CD4-positive, alpha-beta T cell treated with Interleukin-10 for 1 hour (primary cell): ENCODE measurements at places on chromosomes 5 and 9.

- no peak for DNase-seq
Measured at GRCh38 chr9:124661271-124661670, 109.8 kb downstream of the NR6A1 start.

- no peak for DNase-seq
Measured at GRCh38 chr5:84017523-84018172, 297.0 kb upstream of the HAPLN1 start.

DNA sequence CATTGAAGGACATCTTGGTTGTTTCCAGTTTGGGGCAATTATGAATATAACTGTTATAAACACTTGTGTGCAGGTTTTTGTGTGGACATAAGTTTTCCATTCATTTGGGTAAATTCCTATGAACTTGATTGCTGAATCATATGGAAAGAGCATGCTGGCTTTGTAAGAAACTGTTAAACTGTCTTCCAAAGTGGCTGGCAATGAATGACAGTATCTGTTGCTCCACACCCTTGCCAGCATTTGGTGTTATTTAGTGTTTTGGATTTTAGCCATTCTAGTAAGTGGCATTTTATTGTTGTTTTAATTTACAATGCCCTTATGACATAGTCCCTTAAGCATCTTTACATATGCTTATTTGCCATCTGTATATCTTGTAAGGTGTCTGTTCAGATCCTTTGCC lies 29.8 kb upstream of the UGT3A2 start:
- no peak for DNase-seq

DNA sequence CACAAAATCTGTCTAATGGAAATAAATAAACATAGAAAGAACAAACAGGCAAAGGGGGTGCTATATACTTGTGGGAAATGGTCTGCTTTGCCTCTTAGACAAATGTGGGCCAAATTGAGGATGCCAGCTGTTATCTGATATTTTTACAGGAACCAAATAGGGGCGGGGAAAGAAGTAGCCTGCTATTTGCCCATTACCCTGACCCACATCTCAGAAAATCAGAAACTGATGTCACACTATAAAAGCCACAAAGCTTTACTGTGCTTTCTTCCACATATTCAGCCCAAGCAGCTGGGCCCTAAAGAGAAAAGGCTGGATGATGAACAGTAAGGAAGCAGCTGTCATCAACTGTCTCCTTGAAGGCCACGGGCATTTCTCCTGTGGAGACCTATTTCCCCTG lies 97.3 kb downstream of the ELAVL2 start:
- no peak for DNase-seq

GRCh38 chr9:131715906-131716305 lies 24.0 kb downstream of the RAPGEF1 start:
- no peak for DNase-seq

- DNase-seq, result no peak
Measured at GRCh38 chr5:19987612-19988361, at the start of gene CDH18. Gene CDH18, minus strand, starts transcription at chr5:19988200. Its CDS starts 149,214 bp downstream, at chr5:19838986.

DNA sequence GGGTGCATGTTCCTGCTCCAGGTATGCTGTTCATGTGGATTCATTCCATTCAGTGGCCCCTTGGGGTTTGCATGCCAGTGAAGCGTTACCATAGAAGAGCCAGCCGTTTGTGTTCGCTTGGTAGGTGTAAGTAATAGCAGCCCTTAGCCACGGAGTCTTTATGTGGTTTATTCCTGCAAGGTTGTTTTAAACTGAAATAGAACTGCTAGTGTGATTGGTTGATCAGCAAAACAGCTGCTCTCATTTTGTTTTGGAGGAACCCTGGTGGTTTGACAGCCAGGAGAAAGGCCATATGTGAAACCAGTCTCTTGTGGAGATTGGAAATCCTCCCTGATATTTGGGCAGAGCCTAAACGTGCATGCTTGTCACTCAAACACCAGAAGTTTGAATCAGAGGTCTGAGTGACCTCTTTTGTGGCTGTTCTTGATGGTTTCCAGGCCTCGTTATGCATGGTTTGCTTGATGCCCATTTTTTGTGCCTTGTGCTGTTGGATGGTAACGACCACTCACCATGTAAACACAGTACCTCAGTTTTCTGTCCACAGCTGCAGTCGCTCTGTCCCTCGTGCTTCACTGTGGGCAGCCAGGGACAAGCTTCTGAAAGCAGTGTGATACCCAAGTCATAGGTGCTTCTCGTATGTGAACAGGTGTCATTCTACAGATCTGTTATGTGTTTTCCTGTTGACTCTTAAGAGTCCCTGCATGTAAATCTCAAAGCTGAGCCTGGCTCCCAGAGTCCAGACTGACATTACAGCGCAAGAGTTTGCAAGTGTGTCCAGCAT lies 58.3 kb upstream of the NXNL2 start:
- no peak for DNase-seq

DNA sequence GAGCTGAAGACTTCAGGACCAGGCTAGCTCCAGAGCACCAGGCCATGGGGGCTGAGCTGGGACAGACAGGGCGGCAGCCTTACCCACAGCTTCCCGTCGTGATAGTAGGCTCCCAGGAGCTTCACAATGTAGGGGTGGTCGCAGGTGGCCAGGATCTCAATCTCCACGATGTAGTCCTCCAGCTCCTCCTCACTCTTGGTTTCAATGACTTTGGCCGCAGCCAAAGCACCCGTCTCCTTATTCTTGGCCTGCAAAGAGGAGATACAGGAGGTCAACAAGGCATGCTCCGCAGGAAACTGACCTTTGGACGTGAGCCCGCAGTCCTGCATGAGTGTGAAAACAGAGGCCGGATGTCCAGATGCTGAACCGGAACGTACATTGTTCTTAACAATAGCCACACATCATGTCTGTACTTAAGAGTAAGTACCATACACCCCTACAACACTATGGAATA lies 31.5 kb downstream of the STK10 start:
- DNase-seq, result no peak

- no peak for DNase-seq
Measured at GRCh38 chr5:66242050-66242715, 98.1 kb downstream of the SREK1 start.

GRCh38 chr5:144566747-144567420 lies 396.2 kb downstream of the KCTD16 start:
- DNase-seq, result no peak

- no peak for DNase-seq
Measured at GRCh38 chr9:72805238-72805637, 147.6 kb downstream of the ALDH1A1 start.

- no peak for DNase-seq
Measured at GRCh38 chr5:83641946-83642345, 78.7 kb downstream of the HAPLN1 start.

DNA sequence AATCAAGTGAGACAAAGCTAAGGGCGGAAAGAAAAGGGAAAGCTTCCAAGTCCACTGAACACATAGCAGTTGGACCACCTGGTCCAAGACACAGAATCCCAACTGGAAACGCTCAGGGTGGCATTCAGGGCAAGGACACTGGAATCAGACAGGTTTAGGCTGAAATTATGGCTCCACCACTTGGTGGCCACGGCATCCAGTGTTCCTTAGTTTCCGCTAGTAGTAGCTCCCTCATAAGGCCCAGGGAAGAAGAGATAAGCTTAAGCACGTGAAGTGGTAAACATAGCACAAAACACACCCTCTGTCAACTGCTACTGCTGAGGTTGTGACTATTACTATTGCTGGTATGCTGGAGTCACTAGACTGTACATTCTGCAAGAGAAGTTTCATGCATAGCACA lies 209.4 kb downstream of the GLIS3 start:
- no peak for DNase-seq

DNA sequence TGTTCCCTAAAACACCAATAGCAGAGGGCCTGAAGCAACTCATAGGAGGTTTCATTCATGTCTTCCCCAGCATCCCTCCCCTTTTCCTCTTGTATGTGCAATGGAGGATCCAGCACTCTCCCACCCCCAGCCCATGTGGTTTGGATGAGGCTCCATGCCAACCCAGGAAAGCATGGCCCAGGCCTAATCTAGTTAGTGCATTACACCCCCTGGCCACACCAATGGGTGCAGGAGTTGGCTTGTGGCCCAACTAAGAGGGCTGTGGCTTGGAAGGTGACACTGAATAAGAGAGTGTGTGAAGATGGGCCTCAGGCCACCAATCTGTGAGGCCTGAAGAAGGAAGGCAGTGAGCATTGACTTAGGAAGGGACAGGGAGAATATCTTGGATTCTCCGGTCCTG lies 70.8 kb upstream of the SMIM23 start:
- DNase-seq, result no peak

DNA sequence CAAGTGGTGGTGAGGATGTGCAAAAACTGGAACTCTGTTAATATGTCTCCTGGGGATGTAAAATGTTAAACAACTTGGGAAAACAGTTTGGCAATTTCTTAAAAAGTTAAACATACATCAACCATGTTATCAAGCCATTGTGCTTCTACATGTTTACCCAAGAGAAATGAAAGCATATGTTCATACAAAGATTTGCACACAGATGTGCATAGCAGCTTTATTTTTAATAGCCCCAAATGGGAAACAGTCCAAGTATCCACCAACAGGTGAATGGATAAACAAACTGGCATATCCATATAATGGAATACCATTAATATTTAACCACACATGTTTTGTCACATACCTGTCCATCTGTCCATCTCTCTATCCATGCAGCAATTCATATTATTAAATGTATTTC lies 6.2 kb downstream of the VPS13A start:
- DNase-seq, result no peak

DNA sequence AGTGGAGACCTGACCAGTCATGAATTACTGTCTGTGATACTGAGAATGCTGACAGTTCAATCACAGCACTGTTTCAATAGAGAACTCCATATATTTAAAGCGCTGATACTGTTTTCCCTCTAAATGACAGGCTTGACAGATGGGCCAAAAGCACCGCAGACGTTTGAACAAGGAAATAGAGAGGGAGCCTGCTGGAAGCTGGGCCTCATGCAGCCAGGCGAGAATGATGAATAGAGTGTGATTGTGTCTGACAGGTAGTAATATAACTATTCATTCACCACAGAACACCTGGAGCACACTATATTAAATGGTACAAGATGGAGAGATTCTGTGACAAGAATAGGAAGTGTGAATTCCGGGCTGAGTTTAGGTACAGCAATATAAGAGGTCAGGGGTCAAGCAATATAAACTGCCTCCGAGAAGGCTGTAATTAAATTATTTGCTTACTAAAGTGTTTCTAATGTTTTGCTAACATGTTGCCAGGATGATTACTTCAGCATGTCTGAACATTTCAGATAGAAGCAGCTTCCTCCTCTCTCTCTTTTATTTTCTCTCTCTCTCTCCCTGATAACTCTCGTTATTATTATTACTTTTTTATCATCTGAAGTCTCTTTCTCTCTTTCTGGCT lies 297.7 kb downstream of the CSNK1G3 start:
- no peak for DNase-seq

GRCh38 chr9:114408645-114409044 lies 20.9 kb upstream of the AKNA start:
- DNase-seq, result no peak

DNA sequence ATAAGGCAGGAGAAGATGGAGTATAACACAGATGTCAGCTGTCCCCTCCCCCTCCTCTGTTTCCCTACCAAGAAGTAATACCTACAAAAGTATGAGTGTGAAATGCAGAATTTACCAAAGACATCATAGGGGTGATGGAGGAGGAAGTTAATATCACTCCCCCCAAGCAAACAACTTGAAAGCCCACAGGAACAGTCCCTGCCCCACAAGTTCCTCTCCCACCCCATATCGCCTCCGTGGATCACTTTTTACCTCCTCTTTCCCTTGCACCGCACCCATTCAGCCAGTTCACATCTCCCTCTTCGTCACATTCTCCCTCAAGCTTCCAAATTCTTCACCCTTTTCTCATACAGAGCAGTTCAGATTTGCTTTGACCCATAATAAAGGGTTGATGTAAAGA lies 7.0 kb upstream of the SIL1 start:
- no peak for DNase-seq

GRCh38 chr9:27470291-27470856 lies 53.7 kb upstream of the IFNK start:
- no peak for DNase-seq

DNA sequence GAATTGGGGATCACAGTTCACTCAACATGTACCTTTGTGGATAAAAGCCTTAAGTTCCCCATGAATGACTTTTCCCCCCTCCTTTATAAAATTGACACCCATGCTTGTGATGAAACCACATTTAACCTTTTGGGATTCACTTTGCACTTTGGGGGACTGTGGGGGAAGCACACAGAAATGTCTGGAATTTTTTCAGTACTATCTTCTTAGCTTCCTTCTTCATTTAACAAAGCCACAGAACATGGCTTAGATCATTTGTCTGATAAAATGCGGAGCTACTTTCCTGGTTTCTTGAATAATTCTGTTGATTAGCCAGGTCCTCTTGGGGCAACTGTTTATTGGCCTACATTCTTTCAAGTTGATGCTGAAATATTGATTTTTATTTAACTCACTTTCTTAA lies 29.9 kb downstream of the TNFSF15 start:
- DNase-seq, result no peak

GRCh38 chr9:133237035-133237731 lies 28.1 kb upstream of the OBP2B start:
- DNase-seq, result no peak

DNA sequence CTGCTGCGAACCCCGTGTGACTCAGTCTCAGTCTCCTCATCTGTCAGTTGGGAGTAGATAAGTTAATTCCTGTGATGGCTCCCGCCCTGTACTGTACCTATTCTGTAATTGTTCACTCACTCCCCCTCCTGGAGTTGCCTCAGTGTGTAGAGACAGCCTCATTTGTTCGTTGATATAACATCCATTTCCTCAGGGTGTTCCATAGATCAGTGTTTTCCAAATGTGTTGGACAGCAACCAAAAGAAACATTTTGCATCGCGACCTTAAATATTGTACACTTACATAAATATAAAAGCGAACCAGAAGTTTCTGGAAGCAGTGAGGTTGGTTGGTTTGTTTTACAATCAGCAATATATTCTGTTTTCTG lies 698 bp downstream of the NFX1 start:
- no peak for DNase-seq

- DNase-seq, result no peak
Measured at GRCh38 chr5:119357808-119358529, 2.1 kb downstream of the TNFAIP8 start.

DNA sequence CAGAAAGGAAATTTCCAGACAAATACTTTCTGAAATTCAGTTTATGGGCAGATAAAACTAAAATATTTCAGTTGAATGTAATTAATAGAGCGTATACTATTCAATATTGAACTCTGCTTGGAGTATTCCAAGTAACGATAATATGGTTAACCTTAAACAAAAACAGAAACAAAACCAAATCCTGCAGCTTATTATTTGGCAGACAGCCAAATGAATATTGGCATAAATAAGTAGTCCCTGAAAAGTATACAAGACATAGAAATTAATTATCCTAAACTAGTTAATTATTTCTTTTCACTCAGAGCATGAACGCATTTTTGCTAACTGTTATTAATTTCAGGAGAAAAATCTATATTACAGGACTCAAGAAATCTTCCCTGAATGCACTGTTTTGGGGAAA lies 1574.0 kb downstream of the MAT2B start:
- no peak for DNase-seq

GRCh38 chr5:65382582-65382981 lies 99.1 kb downstream of the ADAMTS6 start:
- no peak for DNase-seq

DNA sequence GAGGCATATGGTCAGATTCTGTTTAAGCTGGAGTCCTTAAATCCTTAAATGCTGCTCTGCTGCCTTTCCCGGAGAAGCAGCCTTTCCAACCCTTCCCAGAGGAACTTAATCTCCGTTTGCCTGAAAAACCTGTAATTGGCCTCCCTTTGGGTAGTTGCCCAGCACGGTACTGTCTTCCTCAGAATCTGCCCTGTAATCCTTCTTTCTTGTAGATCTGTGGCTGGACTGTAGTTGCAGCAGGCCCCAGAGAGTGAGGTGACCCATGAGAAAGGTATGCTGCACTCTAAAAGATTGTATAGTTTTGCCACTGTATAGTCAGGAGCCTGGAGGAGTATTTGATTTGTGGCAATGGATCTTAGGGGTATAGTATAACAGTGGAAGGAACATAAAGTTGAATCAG lies 11.7 kb downstream of the SPIN1 start:
- DNase-seq, result no peak
